ENCODE measurements at places on chromosomes 5 and 9. TPM values are rescaled to one million over a fixed set of nuclear protein-coding genes. Genes with fewer than 3 reads are reported as not detected.

The IFNB1 gene
- not detected for polyA plus RNA-seq

The C8G gene
- 0.60 TPM for polyA plus RNA-seq

The OTP gene
- not detected for polyA plus RNA-seq

The EIF4E1B gene
- polyA plus RNA-seq = not detected

The CXXC5 gene
- 36.5 TPM for polyA plus RNA-seq

The GGTA1 gene
- not detected for polyA plus RNA-seq

The TNC gene
- polyA plus RNA-seq = 648 TPM

The RGS3 gene
- 66.4 TPM for polyA plus RNA-seq

The CDO1 gene
- polyA plus RNA-seq = 1.8 TPM

The GARIN3 gene
- not detected for polyA plus RNA-seq

The IL33 gene
- polyA plus RNA-seq = not detected

The GABRB2 gene
- polyA plus RNA-seq = not detected

The LCN12 gene
- polyA plus RNA-seq = 0.36 TPM

The CDKN2A gene
- 15.2 TPM for polyA plus RNA-seq

The FREM1 gene
- polyA plus RNA-seq = 0.04 TPM

The LCN6 gene
- not detected for polyA plus RNA-seq

Measured in BJ (cell line).